Tibial nerve (tissue), 4 donors: ENCODE measurements at places on chromosomes 5 and 9.

GRCh38 chr5:140245926-140246325, 57.0 kb downstream of the PFDN1 start:
- no peaks in the 10 kb centered on the region for H3K36me3 ChIP-seq
- H3K27me3 ChIP-seq: no peaks in the 10 kb centered on the region
- no peak overlapping the region for H3K4me3 ChIP-seq
- peak overlapping the region; percentile 15 for H3K27ac ChIP-seq
- H3K4me1 ChIP-seq: peaks cover 37% of the 10 kb centered on the region

DNA sequence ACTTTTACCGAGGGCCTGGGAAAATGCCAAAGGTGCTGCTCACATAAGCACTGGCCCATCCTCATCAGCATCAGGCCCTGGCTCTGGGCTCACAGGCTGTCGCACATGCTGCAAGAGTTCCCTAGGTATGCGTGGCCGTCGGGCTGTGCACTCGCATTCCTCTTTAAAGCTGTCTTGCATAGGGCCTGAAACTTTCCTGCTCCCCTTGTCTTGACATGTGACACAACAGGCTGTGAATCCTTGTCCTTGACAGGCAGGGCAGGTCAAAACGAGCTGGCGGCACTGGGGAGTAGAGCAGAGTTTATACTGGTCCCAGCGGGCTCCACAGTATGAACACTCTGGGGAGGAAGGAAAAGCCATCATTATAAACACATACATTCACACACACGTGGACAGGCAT, 30.7 kb downstream of the TSTD2 start:
- no peaks in the 10 kb centered on the region for H3K27me3 ChIP-seq
- no peak for DNase-seq
- peaks cover 7% of the 10 kb centered on the region for H3K36me3 ChIP-seq
- H3K4me3 ChIP-seq: no peak overlapping the region
- no peak overlapping the region for H3K27ac ChIP-seq
- H3K4me1 ChIP-seq: peaks cover 14% of the 10 kb centered on the region

GRCh38 chr5:50655810-50656205, 10.6 kb upstream of the PARP8 start:
- no peak for DNase-seq
- H3K27ac ChIP-seq: no peak overlapping the region
- no peak overlapping the region for H3K4me3 ChIP-seq

DNA sequence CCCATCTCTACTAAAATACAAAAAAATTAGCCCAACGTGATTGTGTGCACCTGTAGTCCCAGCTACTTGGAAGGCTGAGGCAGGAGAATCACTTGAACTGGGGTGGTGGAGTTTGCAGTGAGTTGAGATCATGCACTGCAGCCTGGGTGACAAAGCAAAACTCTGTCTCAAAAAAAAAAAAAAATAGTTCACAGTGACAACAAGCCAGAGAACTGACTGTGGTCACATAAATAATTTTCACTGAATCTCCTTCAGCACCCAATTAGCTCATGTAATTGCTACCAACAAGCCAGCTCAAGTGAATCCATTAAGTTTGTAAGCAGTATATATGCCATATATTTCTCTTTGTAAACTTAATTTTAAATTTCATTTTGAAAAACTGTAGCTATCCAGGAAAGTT, 14.5 kb upstream of the AFAP1L1 start:
- no peak overlapping the region for H3K4me3 ChIP-seq
- H3K36me3 ChIP-seq: no peaks in the 10 kb centered on the region
- no peak for DNase-seq
- H3K27me3 ChIP-seq: no peaks in the 10 kb centered on the region

- H3K27me3 ChIP-seq: no peaks in the 10 kb centered on the region
- H3K36me3 ChIP-seq: no peaks in the 10 kb centered on the region
- no peaks in the 10 kb centered on the region for H3K4me1 ChIP-seq
- no peak for DNase-seq
- H3K4me3 ChIP-seq: no peak overlapping the region
Observed at GRCh38 chr5:77437194-77437593, 54.9 kb downstream of the WDR41 start.

DNA sequence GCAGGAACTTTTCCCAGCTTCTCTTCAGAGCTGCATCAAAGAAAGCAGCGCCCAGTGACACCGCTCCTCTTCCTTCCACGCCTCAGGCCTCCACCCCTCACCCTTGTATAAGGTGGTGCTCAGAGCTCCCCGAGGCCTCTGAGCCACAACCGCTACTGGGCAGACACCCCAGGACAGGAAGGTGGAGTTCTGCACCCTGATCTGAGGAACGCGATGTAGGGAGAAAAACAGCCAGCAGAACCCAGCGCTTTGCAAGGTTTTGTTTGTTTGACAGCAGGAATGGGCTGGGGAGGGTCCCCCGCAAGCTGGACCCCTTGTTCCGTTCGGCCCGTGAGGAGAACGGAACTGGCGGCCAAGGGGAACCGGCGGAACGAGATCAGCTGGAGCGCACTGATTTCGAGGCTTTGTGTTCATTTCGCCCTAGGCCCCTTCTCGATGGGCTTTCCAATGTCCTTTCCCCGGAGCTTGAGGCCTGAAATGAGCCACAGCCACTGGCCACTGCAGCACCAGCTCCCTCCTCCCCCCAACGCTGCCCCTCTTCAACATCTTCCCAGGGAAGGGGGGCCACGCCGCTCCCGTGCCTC, 4.1 kb downstream of the EDF1 start:
- no peaks in the 10 kb centered on the region for H3K27me3 ChIP-seq
- H3K4me1 ChIP-seq: peaks cover 14% of the 10 kb centered on the region
- DNase-seq: no peak
- H3K36me3 ChIP-seq: peaks cover 7% of the 10 kb centered on the region
